ENCODE measurements at places on chromosomes 13 and 19.

DNA sequence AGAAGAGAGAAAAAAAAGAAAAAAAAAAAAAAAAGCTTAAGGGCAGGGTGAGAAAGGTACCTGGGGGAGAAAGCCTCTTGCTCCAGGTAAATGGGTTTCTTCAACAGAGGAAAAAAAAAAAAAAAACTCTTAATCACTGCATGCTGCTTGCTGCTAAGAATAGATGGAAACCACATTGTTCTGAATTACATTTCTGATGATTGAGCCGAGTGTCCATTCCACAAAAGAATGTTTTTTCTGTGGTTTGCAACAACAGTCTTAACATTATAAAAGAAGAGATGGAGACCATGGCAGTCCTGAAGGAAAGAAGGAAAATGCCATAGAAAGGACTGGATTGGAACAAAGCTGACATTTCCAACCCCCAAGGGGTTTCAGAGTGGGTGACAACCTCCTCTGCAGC is 1312.7 kb downstream of the SLITRK1 start:
- DNase-seq, result no peak

GRCh38 chr19:42086770-42087550 is 11.0 kb downstream of the ZNF574 start:
- no peak for DNase-seq

GRCh38 chr13:93680329-93680728 is 453.7 kb downstream of the GPC6 start:
- no peak for DNase-seq

- peak; percentile 17 for DNase-seq
These were observed 2.2 kb downstream of the PDE4C start for GRCh38 chr19:18223860-18224524.
